ENCODE measurements at places on chromosomes 16 and 17.

GRCh38 chr17:27862840-27863239 lies 30.3 kb downstream of the LYRM9 start:
- DNase-seq: no peak

GRCh38 chr17:37259030-37259735 lies 116.6 kb upstream of the C17orf78 start:
- DNase-seq: no peak

DNA sequence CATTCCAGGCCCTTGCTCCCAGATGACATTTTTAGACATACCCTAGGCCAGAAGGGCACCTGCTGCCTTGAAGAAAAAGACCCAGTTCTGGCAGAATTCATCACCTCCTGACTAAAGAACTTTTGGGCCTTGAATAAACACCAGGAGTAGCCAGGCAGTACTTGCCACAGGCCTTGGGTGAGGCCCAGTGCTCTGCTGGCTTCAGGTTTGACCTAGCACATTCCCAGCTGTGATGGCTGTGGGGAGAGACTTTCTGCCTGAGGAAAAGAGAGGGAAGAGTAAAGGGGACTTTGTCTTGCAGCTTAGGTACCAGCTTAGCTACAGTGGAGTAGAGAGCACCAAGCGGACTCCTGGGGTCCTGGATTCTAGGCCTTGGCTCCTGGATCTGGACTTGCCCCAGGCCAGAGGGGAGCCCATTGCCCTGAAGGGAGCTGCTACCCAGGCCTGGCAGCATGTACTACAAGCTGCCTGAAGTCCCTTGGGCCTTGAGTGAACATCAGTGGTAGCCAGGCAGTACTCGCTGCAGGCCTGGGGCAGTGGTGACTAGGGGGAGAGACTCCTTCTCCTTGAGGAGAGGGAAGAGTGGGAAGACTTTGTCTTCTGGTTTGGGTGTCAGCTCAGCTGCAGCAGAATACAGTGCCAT lies 44.3 kb downstream of the ABCA8 start:
- no peak for DNase-seq

GRCh38 chr16:79001156-79001967 lies 599.2 kb downstream of the MAF start:
- DNase-seq: no peak

GRCh38 chr16:83808573-83809014 lies 816 bp downstream of the HSBP1 start:
- no peak for DNase-seq

DNA sequence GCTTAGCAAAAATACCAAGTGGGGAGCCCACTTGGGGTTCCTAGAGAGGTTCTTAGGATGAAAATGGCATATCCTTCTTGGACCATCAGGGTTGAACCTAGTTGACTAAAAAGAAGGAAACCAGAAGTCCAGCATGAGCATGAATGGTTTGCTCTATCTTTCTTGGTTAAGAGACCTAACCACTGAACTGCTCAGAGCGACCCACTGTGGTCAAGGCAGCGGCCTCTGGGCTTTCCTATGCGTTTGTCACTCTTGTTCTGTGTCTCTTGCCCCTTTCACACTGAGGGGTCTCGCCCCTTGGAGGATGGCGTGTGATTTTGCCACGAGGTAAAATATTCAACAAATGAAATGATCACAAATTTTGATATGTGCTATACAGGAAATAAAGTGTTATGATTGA lies 526 bp upstream of the BORCS6 start:
- DNase-seq: peak; percentile 19

GRCh38 chr17:56222255-56222654 lies 69.0 kb downstream of the ANKFN1 start:
- no peak for DNase-seq

DNA sequence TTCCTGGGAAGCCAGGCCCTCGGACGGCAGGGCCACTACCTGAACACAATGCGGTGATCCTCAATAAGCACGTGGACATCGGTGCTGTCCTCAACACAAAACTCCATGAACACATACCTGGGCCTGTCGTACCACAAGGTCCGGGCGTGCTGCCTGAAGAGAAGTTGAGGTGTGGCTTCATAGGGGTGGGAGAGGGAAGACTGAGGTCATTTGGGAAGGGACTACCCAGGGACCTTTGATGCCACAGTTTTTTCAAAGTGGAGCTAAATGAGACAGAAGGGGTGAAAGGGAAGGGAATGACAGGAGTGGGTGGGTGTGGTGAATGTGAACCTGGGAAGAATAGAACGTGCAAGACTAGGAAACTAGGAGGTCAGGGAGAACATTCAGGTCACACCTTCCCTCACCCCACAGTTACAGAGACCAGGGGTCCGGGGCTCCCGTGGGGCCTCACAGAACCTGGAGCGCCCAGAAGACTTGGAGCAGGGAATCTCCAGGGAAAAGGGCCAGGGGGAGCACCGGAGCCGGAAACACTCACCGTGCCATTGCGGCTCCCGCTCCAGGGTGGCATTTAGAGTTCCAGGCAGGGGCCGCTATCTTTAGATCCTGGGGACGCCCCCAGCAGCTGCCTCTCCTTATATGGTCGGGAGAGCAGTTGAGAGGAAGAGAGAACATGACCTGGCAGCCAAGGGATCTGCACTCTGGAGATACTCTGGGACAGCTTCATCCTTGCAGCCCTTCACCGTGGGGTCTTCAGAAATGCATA lies at the start of gene PTGES3L:
PTGES3L (minus strand) TSS at position 570 of the 763 bp plus-strand sequence; CDS start at position 543, 27 bp downstream.
- no peak for DNase-seq

- no peak for DNase-seq
Measured at GRCh38 chr17:36535669-36536081, 888 bp downstream of the PIGW start.

GRCh38 chr16:47069841-47070584 lies 73.7 kb downstream of the NETO2 start:
- no peak for DNase-seq

DNA sequence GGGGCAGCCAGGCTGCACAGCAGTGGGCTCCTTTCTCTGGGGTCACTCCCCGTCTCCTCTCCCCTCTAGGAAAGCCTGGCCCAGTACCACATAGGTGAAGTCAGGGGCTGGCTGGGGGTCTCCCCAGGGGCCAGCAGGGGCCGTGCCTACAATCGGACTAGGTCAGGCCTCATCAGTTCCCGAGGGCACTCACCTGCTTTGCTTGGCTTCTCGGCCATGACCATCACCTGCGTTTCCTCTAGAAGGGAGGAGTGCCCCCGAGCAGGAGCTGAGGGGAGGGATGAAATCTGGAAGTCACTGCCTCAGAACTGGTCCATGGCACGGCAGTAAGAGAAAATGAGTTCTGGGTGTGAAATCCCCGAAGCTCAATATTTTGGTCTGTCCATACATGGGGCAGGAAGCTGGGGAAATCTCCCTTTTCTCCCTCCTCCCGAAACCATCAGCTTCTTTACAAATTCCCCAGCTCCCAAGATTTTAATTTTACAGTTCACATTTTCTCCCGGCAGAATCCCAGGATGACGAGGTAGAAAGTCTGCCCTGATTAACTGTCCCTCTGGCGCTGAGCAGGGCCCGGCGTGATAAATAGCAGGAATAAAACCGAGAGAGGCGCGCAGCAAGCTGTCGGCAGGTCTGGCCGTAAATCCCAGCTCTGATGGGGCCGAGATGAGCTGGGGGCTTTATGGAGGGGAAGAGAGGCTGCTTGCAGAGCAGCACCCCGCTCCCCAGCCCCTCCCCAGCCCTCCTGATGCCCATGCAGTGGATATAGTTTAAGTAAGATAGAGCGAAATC lies 172.1 kb downstream of the RBFOX3 start:
- no peak for DNase-seq

- DNase-seq: no peak
Measured at GRCh38 chr17:75869282-75870141, 8.9 kb downstream of the TRIM47 start.

DNA sequence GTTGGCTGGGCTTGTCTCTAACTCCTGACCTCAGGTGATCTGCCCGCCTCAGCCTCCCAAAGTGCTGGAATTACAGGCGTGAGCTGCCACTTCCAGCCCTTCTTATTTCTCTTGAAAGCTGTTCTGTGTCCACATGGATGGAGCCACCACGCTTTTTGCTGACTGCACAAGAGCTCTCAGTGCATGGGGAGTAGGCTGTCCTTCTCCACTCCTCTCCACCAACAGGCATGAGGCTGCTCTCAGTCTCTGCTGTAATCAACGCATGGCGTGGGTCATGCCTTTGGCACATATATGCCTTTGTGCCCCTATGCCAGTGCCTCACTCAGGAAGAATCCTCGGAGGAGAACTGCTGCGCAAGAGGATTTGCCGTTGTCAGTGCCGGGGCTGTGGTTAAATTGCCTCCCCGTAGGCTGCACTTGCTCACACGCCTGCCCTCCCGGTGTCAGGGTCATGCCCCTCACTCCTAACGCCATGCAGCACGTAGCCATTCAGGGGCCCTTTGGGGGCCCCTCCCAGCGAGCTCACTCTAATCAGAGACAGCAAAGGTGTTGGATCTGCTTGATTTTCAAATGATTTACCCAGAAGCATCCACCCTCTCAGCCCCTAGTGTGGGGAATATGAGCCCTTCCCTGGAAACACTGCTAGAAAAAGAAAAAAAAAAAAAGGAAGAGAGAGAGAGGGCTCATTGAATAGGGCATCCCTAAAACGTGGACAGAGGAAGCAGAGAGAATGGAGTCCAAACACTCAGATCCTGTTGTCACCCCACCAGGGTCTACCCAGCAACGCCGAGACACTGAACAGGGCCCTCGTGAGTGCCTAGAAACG lies 47.5 kb upstream of the ZCCHC14 start:
- no peak for DNase-seq

DNA sequence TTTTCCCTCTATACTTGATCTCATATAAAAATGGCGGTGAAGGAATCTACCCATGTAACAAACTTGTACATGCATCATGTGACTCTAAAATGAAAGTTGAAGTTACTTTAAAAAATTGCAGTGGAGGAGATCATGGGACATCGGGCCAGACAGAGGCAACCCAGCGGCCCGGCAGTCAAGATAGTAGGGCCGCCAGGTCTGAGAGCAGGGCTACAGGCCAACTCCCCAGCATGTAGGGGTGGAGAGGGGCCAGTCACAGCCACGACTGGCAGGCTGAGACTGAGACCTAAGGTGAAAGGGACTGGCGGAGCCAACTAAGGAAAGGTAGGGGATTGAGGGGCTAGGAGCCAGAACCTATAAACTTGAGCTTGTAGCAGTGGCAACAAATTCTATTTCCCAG lies 150.9 kb downstream of the MAP2K6 start:
- DNase-seq: no peak

DNA sequence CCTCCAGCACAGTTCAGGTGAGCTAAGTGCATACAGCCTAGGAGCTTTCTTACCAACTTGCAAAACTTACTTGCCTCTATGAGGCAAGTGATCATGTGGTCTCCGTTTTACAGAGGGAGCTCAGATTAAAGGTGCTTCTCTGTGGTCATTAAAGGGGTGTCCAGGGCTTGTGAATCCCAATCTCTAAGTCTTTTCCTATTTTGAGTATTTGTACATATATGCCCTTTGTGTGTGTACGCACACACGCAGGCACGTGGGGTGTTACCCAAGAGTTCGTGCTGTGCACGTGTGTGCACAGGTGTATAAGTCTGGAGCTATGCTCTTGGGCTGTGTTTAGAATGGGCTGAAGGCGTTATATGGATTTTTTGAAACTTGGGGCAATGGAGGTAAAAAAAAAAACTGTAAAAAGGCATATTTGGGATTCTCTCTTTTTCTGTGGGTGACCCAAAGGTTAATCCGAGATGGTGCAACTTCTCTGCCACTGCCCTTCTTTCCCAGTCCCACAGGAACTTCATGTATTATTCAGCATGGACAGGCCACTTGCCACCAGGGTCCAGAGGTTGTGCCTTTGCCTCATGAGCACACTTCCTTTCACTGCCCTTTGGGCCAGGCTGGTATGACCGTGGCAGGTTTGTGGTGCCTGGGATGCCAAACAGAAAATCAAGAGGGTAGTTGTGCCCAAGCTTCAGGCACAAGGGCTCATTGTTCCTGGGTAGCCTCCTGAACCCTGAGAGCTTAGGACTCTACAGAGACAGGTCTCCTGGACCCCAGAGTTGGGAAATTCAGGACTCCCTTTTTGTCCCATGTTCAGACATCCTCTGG lies 1.5 kb downstream of the ABCC3 start:
- DNase-seq: no peak

DNA sequence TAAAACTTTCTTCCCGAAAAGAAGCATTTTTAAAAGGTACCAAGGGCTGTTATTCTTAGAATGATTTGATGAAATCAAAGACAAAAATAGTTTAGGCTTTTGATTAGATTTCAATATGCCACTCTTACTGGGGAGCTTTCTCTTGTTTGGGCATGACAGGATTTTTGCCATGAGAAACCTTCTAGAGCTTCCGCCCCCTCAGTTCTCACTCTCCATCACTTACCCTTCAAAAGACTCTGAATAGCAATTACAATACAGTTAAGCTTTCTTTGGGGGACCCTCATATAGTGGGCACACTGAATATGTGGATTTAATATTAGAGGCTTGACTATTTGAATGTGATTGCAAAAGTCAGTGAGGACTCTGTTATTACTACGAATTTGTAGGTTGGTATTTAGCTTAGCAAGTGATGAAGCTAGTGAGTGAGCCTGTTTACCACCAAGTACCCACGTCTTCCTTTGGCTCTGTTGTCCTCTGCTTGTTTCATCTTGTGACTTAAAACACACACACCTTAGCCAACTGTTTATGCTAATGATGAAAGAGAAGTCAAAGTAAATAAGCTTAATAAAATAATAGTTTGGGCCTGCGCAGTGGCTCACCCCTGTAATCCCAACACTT lies 158.7 kb upstream of the TBX2 start:
- DNase-seq: no peak

DNA sequence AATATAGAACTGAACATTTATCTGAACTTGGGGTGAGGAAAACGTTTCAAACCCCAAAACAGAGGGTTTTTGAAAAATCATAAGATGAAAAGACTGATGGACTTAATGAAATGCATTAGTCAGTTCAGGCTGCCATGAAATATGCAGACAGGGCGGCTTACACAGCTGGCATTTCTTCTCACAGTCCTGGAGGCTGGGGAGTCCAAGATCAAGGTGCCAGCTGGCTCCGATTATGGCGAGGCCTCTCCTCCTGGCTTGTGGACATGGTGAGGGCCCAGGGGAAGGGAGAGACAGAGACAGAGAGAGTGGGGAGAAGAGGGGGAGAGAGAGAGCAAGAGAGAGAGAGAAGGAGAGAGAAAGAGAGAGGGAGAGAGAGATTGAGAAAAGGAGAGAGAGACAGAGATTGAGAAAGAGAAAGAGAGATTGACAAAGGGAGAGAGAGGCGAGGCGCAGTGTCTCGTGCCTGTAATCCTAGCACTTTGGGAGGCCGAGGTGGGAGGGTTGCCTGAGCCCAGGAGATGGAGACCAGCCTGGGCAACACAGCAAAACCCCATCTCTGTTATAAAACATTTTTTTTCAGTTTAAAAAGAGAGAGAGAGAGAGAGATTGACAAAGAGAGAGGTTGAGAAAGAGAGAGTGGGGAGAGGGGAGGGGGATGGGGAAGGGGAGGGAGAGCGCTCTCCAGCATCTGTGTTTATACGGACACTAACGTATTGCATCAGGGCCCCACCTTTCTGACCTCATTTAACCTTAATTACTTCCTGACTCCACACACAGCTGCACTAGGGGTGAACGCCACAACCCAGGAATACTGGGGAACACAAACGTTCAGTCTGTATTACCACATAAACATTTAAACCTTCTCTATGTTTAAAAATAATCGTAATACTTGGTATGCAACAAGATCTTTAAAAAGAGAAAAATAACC lies 24.6 kb upstream of the RPH3AL start:
- no peak for DNase-seq

- no peak for DNase-seq
Measured at GRCh38 chr17:57368637-57369336, 112.5 kb downstream of the MSI2 start.
